ENCODE measurements at places on chromosomes 3 and 15. TPM values are rescaled to one million over a fixed set of nuclear protein-coding genes. Genes with fewer than 3 reads are reported as not detected.

GRCh38 chr3:140351466-140351865 is 326.4 kb upstream of the TRIM42 start:
- peaks cover 18% of the 10 kb centered on the region for H3K27me3 ChIP-seq
- no peak overlapping the region for H3K4me3 ChIP-seq
- no peaks in the 10 kb centered on the region for H3K4me1 ChIP-seq

DNA sequence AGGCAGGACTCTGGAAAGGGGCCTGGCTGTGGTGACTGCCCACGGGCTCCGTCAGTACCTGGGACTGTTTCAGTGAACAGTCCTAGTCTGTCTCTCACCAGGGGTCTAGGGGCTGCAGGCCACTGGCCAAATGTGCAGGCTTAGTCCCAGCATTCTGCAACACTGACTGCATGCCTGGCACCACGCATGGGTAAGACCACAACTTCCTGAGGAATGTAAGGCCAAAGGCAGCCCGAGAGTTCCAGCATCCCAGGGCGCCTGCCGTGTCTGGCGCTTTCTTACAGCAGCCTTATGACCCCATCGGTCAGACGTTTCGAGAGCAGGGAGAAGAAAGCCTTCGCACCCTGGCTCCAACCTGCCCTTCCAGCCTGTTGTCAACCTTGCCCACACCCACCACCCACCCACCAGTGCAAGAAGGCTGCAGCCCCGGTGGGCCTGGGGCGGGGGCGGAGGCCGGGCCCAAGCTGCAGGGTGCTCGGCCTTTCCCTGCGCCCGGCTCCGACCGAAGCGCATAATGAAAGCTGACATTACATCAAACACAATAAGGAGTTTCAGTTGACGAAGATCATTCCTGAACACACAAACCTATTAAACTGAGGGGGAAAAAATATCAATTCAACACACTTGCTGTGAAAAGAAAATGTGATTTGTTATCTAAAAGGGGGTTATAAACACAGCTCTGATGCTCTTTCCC is 29.5 kb upstream of the TMEM115 start:
- no peak overlapping the region for H3K27ac ChIP-seq
- no peak overlapping the region for H3K4me3 ChIP-seq
- H3K4me1 ChIP-seq: no peaks in the 10 kb centered on the region
- no peaks in the 10 kb centered on the region for H3K27me3 ChIP-seq
- no peak for DNase-seq

DNA sequence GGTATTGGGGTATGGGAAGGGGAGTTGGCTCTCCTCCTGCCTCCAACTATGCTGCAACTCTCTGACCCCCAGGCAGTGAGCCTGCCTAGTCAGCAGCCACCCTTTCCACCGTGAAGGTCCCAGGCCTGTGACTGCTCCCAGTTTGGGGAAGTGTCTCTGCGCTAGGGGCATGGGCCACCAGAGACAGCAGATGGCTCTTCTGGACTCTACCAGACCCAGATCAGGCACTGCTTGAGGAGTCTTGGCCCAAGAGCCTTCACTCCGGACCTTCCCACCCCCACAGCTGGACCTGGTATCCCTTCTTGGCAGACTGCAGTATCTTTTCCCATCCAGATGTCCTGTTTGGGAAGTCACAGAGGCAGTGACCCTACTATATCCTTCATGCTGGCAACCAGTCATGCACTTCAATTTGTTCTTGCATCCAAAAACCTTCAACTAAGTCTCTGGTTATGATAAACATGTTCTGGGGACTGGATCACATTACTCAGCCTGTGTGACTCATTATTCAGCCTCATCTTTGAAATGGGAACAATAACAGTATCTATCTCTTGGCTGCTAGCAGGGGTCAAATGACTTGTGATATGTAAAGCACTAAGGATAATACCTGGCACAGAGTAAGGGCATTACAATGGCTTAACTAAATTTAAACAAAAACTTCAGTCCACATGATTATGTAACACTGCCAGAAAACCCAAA is 62.7 kb downstream of the POMGNT2 start:
- peaks cover 4% of the 10 kb centered on the region for H3K36me3 ChIP-seq
- no peak overlapping the region for H3K4me3 ChIP-seq
- no peak overlapping the region for H3K27ac ChIP-seq
- no peak for DNase-seq

DNA sequence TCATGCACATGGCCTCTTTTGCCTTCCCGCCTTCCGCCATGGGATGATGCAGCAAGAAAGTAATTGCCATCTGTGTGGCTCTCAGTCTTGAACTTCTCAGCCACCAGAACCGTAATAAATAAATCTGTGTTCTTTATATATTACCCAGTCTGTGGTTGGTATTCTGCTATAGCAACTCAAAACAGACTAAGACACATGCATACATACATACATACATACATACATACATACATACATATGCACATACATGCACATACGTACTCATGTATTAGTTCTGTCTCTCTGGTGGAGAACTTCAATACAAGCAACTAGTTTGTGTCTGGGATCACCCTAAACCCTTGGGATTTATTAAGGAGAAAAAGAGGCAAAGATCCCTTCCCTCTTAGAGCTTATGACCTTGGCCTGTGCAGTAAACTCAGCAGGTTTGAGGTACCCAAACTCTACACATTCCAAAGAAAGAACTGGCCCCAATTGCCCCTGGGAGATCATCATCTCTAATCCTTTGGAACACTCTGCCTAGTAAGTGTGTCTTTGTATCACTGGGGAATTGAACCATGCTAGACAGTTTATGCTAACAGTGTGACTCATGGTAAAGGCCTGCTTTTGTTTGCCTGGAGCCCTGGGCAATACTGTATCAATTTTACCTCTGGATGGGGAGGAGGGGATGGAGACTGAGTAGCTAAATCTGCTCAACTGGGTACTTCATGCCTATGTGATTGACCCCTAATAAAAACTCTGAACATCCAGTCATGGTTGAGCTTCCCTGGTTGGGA is 115.6 kb upstream of the LMCD1 start:
- H3K27ac ChIP-seq: no peak overlapping the region
- H3K4me1 ChIP-seq: no peaks in the 10 kb centered on the region
- H3K27me3 ChIP-seq: no peaks in the 10 kb centered on the region
- no peak for DNase-seq
- no peak overlapping the region for H3K4me3 ChIP-seq

GRCh38 chr3:106115557-106115956 is 246.7 kb upstream of the CBLB start:
- DNase-seq: no peak
- H3K4me1 ChIP-seq: peaks cover 19% of the 10 kb centered on the region
- H3K27me3 ChIP-seq: no peaks in the 10 kb centered on the region
- H3K4me3 ChIP-seq: no peak overlapping the region
- H3K27ac ChIP-seq: no peak overlapping the region

DNA sequence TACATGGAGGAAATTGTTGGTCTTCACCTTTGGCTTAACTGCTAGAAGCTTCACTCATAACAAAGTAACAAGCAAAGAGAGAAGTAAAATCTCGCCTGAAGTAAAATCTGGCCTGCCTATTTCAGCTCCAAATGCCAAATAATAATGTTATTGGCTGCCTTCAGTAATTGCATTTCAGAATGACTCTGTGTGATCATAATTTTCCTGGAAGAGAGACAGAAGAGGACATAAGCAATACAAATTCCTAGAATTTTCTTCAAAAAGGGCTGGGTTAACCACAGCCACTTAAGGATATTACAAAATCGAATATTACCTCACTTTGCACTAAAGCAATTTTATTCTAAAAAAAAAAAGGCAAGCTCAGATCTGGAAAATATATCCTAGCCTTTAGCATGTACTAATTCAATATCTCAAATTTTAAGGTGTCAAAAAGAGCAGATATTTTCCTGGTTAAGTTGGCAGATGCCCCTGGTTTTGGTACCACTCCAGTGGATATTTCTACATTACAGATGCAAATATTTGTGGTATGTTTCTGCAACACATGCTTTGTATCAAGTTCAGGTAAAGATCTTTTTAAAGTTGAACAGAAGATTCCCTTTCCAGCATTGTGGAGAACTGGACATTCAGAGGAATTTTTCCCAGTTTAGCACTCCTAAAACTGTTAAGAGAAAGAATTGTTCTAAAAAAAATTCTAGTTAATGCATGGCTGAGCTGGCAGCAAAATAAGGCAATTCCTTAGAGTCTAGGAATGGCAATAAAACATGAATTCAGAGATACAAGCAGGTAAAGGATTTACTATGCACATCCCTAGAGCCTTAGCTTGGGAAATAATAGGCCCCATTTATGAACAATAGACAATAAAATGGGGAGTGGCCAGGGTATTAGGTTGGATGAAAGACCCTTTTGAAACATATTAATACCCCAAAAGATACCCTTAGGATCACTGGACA is 116.7 kb downstream of the STAC start:
- no peaks in the 10 kb centered on the region for H3K36me3 ChIP-seq
- no peak overlapping the region for H3K4me3 ChIP-seq
- H3K27ac ChIP-seq: no peak overlapping the region
- no peak for DNase-seq
- peaks cover 5% of the 10 kb centered on the region for H3K27me3 ChIP-seq

DNA sequence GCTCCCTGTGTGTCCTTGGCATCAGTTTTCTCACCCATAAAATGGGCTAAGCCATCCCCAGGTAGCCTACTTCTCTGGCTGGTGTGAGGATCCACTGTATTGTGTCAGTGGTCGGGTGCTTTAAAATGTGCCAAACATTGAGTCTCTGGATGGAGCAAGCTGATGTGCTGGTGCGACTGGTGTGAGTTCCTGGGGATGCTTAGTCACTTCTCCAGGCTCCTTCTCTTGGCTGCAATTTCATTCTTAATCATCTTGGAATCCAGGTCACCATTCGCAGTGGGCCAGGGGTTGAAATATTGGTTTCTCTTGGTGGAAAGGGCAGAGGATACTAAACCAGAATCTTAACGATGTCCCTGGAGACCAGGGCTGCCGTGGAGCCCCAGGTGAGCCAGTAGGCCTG is 29.3 kb downstream of the SCN5A start:
- no peak for DNase-seq
- H3K27me3 ChIP-seq: no peaks in the 10 kb centered on the region
- no peaks in the 10 kb centered on the region for H3K4me1 ChIP-seq

TGFBR2 gene
- 58.1 TPM for total RNA-seq

COPB2 gene
- total RNA-seq: 83.8 TPM

BNC1 gene
- total RNA-seq: not detected

All from activated naive CD4-positive, alpha-beta T cell treated with anti-CD3 and anti-CD28 coated beads for 36 hours (primary cell).